ENCODE measurements at places on chromosomes 6 and 20.

- no peak for DNase-seq
Measured at GRCh38 chr6:157631838-157632614, 191.0 kb upstream of the SNX9 start.

GRCh38 chr20:3843490-3843889 is 3.1 kb upstream of the MAVS start:
- peak; percentile 64 for DNase-seq

DNA sequence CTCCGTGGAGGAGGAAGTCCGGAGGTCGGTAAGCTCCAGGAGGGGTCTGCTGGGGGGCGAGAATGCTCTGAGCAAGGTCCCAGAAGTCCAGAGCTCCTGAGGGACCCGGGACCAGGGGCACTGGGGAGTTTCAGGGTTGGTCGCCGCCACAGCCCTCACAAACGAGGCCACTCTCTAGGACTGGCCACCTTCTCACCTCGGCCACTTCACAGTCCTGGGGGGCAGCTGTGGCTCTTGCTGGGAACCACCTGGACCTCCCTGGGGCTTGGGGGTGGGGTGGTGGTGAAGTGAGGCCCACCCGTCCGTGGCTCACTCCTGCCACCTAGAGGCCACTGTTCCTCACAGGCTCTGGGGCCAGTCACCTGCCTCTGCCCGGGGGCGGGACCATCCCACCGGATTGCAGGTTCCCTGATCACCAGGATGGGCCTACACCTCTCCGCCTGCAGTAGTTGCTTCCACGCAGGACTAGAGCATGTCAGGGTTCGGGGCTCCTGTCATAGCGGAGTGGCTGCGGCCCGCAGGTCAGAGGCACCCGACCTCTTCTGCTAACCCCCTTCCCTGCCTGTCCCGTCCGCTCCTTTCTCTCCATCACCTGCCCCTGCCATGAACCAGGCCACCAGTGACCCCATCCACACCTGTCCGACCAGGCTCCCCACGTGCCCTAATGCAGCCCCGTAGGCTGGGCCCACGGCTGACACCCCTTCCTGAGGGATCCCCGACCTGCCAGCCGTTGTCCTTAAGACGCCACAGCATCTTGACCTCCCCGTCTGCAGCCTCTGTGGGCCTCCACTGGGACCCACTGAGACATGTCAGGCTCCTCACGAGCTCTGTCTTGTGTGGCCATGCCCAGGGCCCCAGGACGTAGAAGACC is 5.1 kb upstream of the TCEA2 start:
- DNase-seq = peak; percentile 90

DNA sequence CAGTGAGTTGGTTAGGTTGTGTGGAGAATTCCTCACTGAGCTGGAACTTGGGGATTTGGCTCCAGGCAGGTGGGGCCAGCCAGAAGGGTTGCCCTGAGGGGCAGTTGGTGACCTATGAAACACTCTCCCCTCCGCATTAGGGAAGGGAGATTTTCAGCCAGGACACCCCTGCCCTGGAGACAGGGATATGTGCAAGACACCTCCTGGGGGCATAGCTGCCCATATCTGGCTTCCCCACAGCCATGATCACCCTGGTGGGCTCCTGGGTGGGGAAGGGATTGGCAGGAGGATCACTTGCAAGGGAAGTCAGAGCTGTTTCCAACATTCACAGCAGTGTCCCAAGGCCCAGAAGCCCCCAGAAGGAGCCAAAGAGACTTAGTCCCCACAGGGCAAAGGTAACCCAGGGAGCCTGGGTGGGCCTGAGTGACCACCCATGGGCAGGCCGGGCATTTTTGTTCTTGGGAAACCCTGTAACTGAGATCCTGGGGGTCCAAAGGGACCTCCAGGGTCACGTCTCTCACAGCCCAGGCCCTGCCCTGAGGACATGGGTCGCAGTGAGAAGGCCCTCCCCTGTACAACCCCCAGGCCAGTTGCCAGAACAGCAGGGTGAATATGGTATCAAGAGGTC is 145.8 kb downstream of the MRPL14 start:
- DNase-seq = no peak

DNA sequence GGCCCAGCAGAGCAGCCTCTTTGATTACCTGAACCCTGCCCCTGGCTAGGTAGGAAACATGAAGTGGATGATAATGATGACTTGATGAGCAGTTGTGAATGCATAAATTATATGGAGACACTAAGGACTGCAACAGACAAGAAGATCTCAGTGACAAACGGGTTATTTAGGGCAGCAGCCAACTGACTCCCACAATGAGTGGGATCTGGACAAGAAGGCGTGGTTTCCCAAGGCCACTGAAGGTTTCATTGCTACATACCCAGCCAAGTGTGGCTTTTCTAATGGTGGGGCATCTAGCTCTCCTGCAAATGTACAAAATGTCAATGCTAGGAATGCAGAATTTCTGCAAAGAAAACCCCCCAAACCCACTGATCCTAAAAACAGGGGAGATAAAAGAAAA is 29.4 kb downstream of the RING1 start:
- no peak for DNase-seq

- peak; percentile 4 for DNase-seq
Measured at GRCh38 chr6:122969999-122970533, 26.0 kb upstream of the CLVS2 start.

GRCh38 chr6:11994875-11995461 is 17.1 kb upstream of the HIVEP1 start:
- DNase-seq = no peak

GRCh38 chr6:27049863-27050781 is 197.4 kb upstream of the PRSS16 start:
- peak; percentile 31 for DNase-seq

- no peak for DNase-seq
Measured at GRCh38 chr6:107780226-107780625, 43.9 kb downstream of the SCML4 start.

DNA sequence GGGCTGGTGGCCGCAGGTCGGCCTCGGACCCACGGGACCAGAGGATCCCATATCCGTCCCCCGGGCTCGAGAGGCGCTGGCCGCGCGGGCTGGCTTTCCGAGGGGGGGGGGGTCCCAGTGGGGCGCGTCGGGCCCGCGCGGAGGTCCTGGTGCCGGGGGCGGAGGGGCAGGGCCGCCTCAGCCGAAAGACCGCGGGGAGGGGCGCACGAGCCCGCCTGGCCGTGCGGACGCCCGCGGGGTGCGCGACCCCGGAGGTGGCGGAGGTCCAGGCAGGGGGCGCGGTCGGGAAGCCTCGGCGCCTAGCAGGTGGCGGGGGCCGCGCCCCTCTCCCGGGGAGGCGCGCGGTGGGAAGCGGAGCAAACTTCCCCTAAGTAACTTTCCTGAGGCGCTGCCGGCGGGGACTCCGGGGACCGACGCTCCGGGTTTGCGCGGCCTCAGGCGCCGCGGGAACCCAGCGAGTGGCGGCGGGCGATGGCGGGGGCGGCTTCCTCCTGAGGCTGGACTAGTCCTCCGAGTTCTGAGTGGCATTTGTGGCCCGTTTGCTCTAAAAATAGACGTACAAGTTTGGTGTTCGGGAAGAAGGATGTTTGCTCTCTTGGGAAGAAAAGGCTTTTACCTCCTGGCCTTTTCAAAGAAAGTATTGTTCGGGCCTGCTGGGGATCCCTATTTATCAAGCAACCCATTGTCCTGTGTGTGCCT is 26.5 kb upstream of the BTBD3 start:
- peak; percentile 57 for DNase-seq

Measured in ELF-1 (cell line).